ENCODE measurements at places on chromosomes 11 and 22.

- no peak for DNase-seq
These were observed 605 bp upstream of the FDX1 start for GRCh38 chr11:110428956-110429730.

GRCh38 chr22:32680277-32680676 lies 121.2 kb upstream of the TIMP3 start:
- DNase-seq: no peak

- DNase-seq: no peak
These were observed at the start of gene SCN4B for GRCh38 chr11:118152552-118153471. SCN4B (minus strand) TSS chr11:118152823; CDS start chr11:118152673, 150 bp downstream.

DNA sequence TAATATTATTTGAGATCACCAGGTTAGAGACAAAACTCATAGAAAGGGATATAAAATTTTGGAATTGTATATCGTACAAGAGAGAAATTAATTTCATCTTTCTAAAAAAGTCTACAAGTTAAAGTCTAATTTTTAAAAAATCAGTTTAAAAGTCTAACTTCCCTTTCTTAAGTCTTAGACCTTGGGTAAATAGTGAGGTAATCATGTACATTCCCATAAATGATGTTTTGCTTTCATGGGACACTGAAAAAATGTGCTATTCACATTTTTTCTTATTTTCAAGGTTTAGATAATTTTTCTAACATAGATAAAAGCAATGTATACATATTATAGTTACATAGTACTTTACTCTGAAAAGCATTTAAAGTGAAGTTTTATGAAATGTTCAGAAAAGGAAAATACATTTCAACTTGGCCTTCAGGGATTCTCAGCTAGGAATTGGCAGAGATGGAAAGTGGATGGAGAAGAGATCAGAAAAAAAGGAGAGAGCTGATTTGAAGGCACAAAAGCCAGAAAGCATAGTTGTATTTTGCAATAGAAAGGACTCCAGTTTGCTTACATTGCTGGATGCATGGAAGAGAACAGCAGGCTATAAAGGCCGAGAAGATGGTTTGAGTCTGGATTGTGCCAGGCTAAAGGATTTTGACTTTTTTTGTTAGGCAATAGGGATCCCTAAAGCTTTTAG lies 194.0 kb downstream of the CASP12 start:
- DNase-seq: no peak

DNA sequence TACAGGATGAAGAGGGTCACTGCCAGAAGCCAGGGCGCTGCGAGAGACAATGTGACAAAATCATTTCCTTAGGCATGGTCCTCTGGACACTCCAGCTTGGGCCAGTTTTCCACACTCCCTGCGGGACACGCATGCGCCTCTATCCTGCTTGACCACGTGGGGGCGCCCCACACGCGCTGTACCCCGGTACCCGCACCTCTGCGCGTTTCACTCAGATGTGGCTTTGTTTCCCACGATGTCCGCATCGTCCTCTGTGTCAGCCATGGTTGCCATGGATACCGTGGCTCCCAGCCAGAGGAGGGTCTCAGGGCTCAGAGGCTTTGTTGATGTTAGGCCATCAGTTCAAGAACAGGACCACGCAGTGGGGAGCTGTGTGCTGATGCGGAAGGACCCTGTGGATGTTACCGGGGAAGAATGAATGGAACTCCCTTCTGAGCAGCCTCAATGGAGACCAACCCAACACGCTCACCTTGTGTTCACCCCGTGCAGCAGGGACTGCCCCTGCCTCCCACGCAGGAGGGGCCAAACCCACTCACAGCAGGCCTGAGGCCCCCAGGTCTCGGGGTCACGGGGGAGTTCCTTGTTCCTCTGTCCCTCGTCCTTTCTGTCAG lies 101.1 kb upstream of the SLC22A12 start:
- no peak for DNase-seq

DNA sequence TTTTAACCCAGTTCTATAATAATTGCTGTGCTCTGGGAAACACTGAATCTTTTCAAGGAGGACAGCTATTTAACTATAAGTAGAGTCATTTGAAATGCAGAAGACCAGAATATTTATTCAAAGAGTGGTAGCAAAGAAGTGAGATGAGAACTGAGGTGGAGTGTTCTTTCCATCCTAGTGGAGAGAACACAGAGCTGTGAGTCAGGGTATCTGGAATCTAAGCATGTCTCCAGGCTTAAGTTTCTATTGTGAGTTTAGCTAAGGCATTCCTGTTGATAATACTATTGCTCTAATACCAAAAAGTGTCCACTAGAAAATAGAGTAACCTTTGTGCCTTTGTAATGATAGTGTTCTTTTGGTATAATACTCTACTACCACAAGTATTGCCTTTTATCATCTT lies 32.4 kb downstream of the JAM3 start:
- no peak for DNase-seq

GRCh38 chr11:61121192-61121831 lies 19.0 kb downstream of the CD5 start:
- DNase-seq: no peak

- no peak for DNase-seq
These were observed 279.7 kb downstream of the SWAP70 start for GRCh38 chr11:9943386-9944110.

- no peak for DNase-seq
These were observed 11.3 kb upstream of the ADORA2A start for GRCh38 chr22:24416095-24416494.

DNA sequence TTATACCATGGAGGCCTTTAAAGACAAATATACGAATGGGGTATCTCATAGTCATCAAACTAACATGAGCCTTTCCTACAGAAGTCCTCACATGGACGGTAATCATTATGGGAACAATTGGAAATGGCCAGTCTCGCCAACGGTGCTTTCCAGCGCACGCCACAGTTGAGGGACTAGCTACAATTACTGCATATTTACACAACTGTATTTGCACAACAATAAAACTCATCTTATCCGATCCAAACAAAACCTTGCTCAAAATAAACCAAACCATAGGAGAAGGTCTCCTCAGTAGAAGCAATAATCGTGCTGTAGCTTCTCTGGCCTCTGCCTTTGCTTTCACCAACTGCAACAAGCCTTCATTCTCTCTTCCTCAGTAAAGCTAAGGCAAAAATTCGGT lies 5.9 kb downstream of the CADM1 start:
- no peak for DNase-seq

GRCh38 chr22:37267661-37268413 lies 14.5 kb upstream of the CYTH4 start:
- no peak for DNase-seq

DNA sequence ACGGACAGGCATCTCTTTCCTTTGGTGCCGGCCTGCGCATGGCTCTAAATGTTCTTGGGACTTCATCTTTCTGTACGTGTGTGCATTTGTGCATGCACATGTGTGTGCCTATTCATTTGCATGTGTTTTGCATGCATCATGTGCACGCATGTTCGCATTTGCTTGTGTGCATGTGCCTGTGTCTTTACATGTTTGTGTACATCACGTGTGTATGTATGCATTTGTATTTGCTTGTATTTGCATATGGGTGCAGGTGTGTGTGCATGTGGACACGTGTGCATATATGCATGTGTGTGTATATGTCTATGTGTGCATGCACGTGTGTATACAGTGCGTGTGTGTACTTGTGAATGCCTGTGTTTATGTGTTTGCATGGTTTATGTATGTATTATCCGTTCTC lies 13.5 kb upstream of the FADD start:
- no peak for DNase-seq

DNA sequence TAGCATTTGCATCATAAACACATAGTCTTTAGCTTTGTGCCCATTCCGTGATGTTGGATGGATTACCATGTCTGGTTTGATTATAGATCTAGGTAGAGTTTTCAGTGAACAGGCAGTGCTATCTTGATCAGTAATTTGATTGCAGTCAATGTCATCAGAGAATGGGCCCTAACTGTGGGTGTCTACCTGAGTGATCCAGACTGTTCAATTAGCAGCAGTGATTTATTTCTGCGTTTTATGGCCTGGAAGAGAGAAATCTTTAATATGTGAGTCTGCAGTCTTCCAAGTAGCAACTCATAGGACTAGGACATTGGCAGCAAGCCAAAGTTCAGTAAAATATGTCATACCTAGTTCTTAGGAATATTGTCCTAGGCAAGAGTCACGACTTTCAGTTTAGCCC lies 80.3 kb downstream of the CASP12 start:
- no peak for DNase-seq

Measured in cortex of kidney (tissue), 1 donor.